T follicular helper cell (primary cell): ENCODE measurements at places on chromosomes 12 and 14.

- DNase-seq, result no peak
Observed at GRCh38 chr12:121154793-121155375, 22.2 kb downstream of the P2RX7 start.

- no peak for DNase-seq
Observed at GRCh38 chr14:92704036-92704804, 44.2 kb downstream of the LGMN start.

- no peak for DNase-seq
Observed at GRCh38 chr14:100549834-100550625, 37.2 kb downstream of the BEGAIN start.

DNA sequence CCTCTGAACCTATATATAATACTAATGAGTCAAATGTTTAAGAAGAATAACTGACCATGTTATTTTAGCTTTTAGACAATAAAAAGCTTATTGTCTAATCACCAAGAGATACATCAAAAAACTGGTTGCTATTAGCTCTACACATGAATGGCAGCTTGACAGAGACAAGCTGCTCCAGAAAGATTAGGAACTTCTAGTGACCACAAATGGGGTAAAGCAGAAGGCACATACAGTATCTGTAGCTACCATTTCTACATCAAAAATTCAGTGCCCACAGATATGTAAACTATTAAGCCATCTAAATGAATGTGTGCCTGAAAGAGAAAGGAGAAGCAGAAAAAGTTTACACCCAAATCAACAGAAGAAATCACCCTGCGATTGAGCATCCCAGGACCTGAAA is 2.4 kb downstream of the AREL1 start:
- DNase-seq, result no peak

- no peak for DNase-seq
Observed at GRCh38 chr14:99769123-99769522, 24.1 kb upstream of the EML1 start.

DNA sequence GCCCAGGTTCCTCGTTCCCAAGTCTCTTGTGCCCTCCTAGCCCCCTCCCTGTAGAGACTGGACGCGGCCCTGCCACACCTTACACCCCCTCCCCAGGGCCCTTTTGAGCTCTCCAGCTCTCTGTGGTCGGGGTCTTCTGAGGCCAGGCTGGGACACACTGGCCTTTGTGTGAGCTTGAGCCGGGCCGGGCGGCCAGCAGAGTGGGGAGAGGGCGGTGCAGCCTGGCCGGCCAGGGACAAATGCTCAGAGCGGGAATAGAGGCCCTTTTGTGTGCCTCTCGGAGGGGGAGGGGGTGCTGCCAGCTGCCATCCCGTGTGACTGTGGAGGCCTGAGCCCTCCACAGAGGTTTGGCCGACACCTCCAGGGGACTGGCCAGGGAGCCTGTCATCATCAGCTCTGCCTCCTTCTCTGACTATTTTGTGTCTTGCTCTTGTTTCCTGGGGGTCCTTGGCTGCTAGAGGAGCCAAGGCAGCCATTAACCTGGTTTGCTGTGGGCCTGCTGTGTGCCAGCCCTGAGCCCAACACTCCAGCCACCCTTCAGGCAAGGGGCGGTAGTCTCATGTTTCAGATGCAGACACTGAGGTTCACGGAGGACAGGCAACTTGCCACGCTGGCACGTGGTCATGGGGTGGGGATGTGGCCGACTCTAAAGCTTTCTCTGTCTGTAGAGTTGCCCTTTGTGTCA is 13.6 kb downstream of the FAM222A start:
- DNase-seq, result no peak

GRCh38 chr14:100203962-100204834 is 34.7 kb upstream of the YY1 start:
- no peak for DNase-seq

DNA sequence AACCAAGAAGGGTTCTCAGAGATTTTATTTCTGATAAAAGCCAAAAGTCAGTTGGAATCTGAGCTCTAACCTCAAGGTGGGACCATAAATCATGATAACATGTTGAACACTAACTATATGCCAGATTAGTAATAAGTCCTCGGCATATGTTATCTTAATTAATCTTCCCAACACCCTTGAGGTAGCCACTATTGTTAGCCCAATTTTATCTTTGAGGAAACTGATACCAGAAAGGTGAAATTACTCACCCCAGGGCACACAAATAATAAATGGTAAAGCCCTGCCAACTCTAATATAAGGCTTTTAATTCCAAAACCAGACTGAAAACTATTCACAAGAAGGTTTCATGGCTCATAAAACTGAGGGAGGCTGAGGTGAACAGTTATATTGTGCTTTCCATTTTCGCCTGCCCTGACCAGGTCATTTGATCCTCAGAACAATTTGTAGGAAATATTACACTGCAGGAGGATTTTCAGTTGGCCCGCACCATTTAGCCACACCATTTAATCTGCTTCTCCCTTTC is 16.1 kb upstream of the NUAK1 start:
- DNase-seq, result no peak

DNA sequence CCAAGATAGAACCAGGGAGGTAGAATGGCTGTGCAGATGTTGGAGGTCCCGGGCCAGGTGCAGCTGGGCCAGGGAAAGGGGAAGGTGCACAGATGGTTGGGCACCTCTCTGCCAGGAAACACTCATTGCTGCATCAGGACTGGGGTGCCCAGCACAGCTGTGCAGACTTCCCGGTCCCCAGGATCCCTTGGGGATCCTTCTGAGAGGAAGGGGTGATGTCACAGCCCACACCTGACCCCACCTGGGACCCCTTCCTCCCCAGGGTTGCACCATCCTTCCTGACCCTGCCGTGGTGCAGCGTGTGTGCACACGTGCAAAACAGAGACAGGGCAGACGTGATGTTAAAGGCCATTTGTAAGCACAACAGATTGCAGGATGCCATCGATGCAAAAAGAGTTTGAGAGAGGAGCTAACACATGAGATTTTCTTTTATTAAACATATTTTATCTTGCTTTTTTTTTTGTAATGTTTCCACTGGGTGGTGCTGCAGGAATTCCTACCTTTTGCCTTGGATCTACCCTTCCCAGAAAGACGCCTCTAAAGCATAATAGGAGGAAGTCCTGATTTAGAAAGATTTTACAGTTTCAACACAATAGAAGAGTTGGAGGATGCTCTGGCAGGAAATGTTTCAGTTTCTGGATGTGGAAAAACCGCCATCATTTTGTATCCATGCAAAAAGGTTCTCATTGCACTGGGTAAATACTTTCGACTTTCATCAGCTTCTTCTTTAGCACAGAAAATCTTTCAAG is 14.8 kb downstream of the ELK3 start:
- DNase-seq, result no peak

- DNase-seq, result no peak
Observed at GRCh38 chr12:117069926-117070900, 29.0 kb downstream of the TESC start.

- no peak for DNase-seq
Observed at GRCh38 chr12:113604666-113605065, 133.0 kb upstream of the LHX5 start.

GRCh38 chr12:122975790-122976647 is 975 bp downstream of the OGFOD2 start:
- no peak for DNase-seq

DNA sequence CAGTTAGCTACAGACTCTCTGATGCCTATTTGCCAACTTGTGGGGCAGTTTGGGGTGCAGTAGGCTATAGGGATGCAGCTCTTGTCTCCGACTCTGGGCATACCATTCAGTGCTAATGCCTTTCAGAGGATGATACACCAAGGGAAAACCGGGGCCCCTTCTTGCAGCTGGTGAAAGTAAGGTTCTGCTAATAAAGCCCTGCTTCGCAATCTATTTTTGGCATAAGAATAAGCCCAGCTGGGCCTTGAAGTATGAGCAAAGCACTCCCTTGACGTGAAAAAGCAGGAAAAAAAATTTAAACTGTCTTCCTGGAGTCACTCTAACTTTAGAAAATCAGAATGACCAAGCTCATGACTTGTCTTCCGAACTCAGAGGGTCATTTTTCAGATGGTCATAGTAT is 124.1 kb upstream of the RBM19 start:
- DNase-seq, result no peak

DNA sequence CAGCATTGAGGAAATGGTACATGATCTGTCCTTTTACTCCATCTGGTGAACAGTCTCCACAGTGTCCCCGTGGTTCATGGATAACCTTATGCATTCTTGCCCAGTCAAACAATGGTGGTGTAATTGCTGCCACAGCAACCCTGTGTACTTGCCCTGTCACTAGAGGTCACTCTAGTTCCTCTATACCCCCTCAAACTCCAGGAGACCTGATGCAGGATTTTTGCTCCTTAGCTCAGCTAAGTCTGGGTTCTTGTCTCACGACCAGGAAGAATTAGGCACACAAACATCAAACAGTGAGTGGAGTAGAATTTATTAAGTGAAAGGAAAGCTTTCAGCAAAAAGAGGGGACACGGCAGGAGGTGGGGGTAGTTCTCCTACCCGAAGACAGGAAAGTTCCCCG is 24.7 kb upstream of the EEA1 start:
- no peak for DNase-seq

GRCh38 chr12:92786045-92786444 is 83.3 kb downstream of the PLEKHG7 start:
- DNase-seq, result no peak

- DNase-seq, result no peak
Observed at GRCh38 chr14:20486684-20487395, 17.6 kb downstream of the PNP start.

- DNase-seq, result no peak
Observed at GRCh38 chr12:121799156-121799841, 4.5 kb upstream of the SETD1B start.

GRCh38 chr12:127311720-127312364 is 955.1 kb upstream of the TMEM132C start:
- no peak for DNase-seq

DNA sequence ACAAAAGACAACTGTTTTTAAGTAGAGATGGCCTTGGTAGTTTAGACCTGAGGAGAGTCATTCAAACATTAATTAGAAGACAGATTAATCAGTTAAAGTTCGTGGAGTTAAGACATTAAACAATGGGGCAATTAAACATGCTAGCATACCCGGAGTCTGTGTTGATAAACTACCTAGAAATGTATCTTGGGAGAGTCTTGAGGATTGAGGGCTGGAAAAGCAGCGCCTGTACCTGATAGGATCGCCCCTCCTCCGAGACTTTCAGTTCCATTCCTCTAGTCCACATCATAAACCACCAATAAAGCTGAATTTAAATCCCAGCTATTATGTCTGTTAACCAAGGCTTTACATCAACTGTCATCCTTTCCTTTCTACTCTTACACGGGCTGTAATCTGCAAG is 1.0 kb upstream of the KRAS start:
- DNase-seq, result no peak

DNA sequence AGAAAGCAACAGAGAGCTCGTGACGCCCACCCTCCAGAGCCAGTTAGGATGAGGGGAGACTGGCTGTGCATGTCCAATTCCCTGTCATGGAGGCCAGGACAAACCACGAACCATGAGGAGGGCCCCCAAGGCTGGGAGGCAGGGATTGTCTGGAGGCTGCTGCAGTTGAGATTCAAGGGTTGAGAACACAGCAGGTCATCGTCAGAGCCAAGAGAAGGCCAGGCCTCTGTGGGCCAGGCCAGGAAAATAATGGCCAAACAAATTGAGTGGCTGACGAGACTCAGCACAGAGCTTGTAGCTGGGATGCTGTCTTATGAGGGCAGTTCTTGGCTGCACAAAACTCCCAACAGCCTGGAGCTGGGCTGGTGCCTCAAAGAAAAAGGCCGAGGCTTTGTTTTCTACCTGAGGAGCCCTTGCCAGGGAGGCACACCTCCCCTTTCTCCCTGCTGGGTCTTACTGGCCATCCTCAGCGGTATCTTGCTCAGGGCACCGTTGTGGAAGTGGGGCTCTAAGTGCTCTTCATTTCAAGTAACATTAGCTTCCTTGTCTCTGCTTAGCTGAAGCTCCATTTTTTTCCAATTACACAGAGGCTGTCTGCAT is 665.9 kb downstream of the BCL11B start:
- no peak for DNase-seq

DNA sequence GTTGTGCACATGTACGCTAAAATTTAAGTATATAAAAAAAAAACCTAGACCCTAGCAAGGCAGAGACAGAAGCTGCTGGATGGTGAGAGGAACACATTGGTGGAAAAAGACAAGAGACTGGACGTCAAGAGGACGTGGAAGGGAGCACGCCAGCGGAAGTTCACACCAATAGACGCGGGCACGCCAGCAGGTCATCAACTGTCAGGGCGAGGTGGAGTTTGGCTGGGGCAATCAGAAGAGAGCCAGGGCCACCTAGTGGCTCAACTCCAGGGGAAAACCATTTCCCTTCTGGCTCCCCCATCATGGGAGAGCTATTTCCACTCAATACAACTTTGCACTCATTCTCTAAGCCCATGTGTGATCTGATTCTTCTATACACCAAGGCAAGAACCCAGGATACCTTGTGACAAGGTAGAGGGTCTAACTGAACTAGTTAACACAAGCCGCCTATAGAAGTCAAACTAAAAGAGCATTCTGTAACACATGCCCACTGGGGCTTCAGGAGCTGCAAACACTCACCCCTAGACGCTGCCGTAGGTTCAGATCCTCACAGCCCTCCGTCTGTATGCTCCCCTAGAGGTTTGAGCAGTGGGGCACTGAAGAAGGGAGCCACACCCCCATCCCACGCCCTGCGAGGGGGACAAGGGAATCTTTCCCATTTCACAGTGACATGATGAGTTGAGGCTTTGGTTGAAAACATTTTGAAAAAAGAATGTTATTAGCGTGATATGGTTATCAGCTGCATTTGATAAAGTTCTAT is 702.7 kb downstream of the TMTC2 start:
- DNase-seq, result no peak

GRCh38 chr14:76235628-76236027 is 83.9 kb downstream of the GPATCH2L start:
- no peak for DNase-seq

- no peak for DNase-seq
Observed at GRCh38 chr14:50932592-50933495, 11.4 kb downstream of the PYGL start.

- no peak for DNase-seq
Observed at GRCh38 chr12:38983117-38983571, 77.8 kb upstream of the CPNE8 start.

DNA sequence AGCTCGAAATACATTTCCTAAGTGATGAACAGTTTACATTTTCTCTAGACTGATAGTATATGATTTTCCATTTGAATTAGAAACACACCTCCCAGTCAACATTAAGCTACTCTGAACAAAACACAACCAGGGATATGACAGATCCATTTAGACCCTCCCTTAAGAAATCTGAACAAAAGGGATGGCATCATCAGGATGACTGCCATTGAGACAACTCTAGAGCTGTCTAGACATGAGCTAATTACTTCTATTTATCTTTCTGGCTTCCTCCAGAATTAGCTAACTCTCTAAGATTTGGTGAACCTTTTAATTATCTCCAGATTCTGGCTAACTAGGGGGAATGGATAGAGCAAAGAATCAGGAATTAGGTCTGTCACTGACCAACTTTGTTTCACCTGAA is 92.9 kb upstream of the IGF1 start:
- DNase-seq, result no peak

GRCh38 chr14:75268633-75269550 is 9.7 kb upstream of the FOS start:
- DNase-seq, result no peak
